ENCODE measurements at places on chromosomes 3 and 15.

GRCh38 chr3:133886031-133886722 lies 9.5 kb downstream of the RAB6B start:
- no peak for DNase-seq

GRCh38 chr3:17936736-17937480 lies 194.5 kb upstream of the TBC1D5 start:
- DNase-seq: no peak

DNA sequence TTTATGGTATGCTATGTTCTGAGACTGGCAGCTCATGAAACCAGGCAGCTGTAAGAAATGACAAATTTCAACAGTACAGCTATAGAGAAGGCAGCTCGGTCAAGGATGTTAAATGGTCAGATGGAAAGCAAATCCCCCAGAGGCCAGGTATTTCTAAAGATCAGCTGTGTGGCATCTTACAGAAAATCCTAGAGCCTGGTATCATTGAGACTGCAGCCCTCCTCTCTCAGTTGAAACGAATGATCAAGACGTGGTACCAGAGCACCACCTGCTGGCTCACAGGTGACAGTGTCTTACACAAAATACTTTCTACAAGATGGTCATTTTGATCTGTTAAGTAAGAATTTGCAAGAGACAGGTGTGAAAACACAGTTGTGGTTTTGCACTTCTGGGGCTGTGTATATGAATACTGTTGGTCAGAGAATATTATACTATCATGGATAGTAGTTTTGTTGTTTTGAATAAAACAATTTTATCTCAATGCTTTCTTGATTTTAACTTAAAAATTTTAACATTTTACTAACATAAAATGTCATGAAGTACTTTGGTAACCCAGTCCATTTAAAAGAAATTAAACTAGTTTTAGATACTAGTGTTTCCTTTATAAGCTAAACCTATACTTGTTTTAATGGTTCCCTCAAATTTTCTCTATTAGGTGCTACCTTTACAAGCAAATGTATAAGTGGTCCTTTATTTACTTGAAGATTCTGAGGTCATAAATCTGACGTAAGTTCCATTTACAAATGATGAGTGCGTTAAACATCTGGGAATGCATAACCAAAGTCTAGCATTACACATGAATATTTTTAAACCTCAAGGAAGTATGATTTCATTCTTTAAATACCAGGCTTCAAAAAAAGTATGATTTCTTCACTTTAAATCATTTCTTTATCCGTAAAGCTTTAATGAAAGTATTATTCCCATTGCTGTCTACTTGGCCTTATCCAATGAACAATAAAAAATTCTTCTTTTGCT lies 121.8 kb downstream of the PDZRN3 start:
- DNase-seq: peak; percentile 38

DNA sequence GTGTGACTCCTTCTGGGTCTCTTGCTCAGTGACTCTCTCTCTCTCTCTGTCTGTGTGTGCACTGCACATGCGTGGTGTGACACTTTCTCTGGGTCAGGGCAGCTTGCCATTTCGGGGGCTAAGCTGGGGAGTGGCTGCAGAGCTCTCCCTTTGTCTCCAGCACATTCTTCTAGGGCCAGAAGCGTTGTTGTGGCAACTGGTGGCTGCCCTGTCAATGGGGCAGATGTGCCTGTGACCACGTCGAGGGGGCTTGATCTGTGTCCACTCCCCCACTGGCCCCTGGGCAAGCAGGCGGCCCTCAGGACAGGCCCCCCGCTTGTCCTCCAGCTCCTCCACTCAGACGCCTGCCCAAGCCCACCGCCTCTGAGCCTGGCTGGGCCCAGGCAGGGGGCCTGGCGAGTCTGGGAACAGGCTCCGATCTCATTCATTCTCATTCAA lies 67.8 kb downstream of the WNT7A start:
- DNase-seq: no peak

DNA sequence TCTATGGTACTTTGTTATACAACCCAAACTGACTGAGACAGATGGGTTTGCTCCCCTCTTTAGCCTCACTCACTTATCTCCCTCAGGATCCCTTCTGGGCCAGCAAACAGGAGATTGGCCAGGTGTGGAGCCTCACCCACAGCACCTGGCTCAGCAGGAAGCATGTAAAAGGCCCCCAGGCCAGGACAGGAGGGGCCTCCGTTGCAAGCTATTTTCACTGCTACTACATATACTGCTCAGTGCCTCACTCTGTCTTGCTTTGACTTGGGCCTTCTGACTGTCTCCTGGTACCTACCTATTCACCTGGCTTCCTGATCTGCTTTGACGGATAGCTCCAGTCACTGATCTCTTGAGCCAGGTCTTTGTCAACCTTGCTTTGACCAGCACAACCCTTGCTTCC lies 20.4 kb upstream of the TPM1 start:
- DNase-seq: no peak

DNA sequence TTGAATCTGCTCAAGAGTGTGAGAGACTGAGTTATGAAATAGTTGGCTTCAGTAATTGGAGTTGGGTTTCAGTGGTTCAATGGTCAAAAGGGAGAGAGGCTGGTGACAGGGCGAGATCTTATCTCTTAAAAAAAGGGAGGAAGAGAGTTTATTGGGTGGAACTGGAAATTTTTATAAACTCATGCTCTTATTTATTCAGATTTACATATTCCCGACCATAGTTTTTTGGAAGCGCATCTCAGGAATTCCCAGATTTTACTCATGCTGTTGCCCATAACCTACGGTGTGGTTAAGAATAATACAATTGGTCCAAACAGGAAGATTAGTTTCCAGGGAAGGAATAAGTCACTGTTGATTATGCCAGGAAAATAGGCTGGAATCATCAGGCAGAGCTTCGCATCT lies 41.4 kb downstream of the CD200 start:
- DNase-seq: no peak

GRCh38 chr3:10017636-10018292 lies 8.5 kb upstream of the FANCD2 start:
- no peak for DNase-seq

- no peak for DNase-seq
These were observed 48.2 kb downstream of the TRIM42 start for GRCh38 chr3:140726066-140726465.

- no peak for DNase-seq
These were observed 232.1 kb downstream of the NR1D2 start for GRCh38 chr3:24177201-24177600.

DNA sequence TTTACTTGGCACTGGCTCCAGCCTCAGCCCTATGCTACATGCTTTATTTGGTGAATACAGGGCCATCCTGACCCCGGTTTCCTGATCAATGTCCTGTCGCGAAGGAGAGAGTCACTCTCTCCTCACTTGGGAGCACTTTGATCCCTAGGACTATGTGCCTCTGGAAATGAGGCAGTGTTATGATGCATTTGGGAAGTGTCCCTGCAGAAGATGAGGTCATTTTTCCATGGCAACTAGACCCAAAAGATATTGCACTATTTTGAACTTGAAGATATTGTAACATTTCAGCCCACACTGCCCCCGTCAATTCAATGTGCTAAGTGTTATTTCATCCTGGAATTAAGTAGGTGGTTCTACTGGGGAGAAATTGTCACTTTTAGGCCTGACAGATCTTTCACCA lies 68.0 kb downstream of the LRRK1 start:
- no peak for DNase-seq

DNA sequence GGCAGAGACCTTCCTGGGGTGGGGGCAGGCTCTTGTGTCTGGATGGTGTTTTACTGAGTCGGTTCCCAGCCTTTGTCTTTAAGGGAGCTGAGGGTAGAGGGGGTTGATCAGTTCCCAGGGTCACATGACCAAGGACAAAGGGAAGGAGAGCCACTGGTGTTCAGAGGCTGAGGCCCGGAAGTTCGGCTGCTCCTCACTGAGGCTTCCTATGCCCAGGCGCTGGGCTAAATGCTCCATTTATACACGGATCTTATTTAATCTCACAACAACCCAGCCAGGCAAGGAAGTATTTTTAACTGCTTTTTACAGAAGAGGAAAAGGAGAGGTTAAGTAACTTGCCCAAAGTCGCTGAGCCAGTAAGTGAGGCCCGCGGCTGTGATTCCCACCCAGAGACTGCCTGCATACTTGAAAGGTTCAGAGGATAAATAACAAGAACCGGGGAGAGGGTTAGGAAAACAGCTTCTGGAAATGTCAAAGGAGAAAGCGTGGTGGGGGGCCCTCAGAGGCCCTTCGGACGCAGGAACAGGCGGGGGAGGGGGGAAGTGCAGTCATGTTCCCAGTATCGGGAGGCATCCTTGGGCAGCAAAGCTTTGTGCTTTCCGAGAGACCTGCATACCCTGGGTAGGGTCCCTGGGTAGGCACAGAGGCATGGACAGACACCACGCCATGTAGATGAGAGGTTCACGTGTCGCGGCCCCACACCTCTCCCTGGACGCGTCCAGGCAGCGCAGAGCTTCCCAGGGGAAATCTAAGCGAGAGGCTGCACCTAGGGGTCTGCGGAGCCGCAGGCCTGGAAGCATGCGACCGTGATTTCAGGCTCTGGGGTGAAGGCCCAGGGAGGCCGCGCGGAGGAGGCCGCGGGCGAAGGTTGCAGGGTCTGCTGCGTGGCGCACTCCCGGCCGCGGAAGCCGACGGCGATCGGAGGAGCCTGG lies 21.3 kb downstream of the EPHB3 start:
- no peak for DNase-seq

- DNase-seq: no peak
These were observed 133.1 kb downstream of the SMAD6 start for GRCh38 chr15:66834881-66835878.

- DNase-seq: no peak
These were observed 318.9 kb upstream of the IL12A start for GRCh38 chr3:159669766-159670165.
